AG04449 (cell line): ENCODE measurements at places on chromosomes 5 and 9.

DNA sequence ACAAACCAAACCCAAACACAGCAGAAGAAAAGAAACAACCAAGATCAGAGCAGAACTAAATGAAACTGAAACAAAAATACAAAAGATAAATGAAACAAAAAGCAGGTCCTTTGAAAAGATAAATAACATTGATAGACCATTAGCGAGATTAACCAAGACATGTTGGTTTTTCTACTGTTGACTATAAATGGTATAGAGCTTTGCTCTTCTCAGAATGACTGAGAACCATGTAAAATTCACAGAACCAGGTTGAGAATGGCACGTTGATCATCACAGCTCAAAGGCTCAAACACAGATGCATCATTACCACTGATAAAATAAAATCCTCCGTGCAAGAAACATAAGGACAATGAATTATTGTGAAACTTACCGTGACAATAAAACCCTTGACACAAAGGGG, 105.2 kb downstream of the MARCHF11 start:
- DNase-seq, result no peak

- DNase-seq, result no peak
Observed at GRCh38 chr9:105993921-105994715, 299.8 kb downstream of the TMEM38B start.

DNA sequence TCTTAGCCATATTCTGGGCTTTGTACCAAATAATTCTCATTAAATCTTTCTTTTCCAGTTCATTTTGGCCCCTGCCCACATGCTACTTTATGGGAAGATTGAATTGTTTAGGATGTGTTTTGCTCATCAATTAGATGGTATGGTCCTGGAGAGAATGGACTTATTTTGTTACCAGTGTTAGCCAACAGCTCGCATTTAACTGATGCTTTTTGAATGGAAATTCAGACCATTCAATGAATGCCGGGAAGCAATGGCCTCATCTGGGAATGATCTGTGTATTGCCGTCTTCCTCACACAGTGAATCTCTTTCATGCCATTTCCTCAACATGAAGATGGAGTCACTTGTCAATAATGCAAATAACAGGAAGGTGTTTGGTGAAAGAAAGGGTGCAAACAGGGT, 370.6 kb upstream of the PIK3R1 start:
- DNase-seq, result no peak

- no peak for DNase-seq
Observed at GRCh38 chr9:17839776-17840175, 260.9 kb downstream of the SH3GL2 start.

DNA sequence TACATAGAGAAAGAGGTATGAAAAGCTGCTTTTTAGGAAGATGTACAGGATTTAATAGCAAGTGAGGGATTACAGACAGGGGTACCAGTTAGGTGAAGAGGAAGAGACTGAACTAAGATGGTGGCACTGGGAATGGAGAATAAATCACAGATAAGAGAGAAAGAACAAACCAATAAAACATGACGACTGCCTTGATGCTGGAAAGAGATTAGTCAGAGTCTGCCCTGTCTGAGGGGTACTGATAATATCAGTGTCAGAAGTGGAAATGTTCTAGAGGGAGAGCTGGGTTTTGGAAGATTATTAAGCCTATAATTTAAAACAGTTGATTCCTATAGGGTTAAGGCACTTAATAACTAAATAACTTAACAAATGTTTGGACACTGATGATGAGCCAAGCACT, 77.7 kb downstream of the NR2F1 start:
- DNase-seq, result no peak

DNA sequence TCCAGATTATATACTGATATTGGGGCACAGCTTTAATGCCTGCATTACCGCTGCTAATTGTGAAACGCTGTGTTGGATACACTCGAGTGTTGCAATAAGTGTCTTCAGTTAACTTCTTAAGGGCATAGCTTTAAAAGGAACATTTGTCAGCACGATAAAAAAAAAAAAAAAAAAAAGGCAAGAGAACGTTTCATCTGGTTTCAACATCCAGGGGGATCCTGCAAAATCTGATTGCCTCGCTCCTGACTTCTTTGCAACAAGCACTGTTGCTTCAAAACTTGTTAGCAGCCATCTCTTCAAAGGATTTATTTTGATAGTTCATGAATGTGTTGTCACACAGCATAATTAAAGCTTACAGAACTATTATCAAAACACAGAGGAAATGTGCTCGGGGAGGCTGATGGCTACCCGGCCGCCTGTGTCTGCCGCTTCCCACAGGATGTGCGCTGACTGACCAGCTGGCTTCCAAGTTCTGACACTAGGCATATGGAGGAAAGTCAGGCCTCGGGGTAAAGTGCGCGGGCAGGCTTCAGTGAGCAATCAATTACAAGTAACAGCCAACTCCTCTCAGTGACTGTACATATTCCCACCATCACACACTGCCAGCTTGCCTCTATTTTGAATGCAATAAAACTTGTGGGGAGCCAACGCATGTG, 77.7 kb downstream of the EBF1 start:
- no peak for DNase-seq

DNA sequence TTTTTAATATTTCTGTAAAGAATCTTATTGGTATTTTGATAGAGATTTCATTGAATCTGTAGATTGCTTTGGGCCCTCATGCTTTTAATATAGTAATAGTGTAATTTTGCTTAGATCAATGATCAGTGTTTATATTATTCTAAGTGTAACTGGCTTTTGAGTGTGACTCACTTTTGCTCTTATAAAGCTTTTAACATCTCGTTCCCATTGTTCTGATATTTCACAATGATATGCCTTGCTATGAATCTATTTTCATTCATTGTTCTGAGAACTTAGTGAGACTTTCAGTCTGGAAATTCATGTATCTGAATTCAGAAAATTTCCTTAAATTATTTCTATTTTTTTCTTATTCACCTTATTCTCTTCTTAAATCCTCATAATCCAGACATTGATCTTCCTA, 13.5 kb upstream of the MAMDC2 start:
- no peak for DNase-seq

DNA sequence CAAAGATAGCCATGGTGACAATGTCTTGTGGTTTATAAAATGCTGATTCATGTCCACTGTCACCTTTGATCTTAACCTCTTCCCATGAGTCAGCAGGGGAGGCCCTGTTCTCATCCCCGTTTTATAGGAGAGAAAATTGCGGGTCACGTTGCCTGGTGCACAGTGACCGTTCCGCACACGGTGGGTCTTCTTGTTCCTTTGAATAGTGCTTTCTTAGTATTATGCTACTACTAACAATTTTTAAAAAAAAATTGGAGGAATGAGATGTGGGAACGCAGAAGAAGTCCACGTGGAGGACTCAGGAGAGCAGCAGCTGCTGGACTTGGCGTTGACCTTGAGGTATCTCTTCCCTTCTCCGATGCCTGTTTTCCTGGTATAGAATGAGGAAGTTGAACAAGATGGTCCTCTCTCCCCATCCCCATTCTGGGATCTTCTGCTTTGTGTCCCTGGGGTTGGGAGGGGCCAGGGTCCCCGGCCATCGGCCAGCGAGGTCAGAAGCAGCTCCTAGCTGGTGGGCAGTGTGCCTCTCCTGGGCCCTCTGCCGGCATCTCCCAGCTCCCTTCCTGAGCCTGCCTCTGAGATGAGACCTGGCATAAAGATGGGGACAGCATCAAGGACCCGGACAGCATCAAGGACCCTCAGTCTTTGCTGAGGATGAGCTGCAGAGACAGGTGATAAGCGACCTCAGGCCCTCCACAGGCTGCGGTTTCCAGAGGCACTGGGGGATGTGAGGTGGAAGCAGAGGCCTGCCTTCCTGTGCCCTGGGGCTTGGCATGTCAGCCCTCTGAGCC, 143.9 kb downstream of the C9orf50 start:
- no peak for DNase-seq

DNA sequence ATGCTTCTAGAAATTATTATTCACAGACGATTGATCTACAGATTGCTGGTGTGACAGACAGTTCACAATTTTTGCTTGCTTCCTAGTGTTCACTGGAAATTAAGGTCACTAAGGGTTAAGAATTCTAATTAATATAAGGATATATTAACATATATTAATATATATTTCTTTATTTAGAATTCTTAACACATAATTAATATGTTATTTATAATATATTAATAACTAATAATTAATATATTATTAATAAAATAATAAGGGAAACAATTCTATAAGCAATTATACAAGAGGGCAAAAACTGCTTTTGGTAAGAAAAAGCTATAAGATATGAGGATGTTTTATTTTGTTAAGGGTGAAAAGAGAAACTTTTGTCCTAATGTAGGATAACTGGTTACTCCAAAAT, 56.3 kb downstream of the PDE6A start:
- DNase-seq, result no peak

GRCh38 chr5:14115323-14115895, 27.7 kb upstream of the TRIO start:
- DNase-seq, result no peak

GRCh38 chr5:35815089-35815936, 41.4 kb upstream of the IL7R start:
- no peak for DNase-seq

- DNase-seq, result no peak
Observed at GRCh38 chr5:151126199-151126645, 31.4 kb downstream of the ANXA6 start.

GRCh38 chr5:1636981-1637638, 113.3 kb upstream of the LPCAT1 start:
- no peak for DNase-seq

DNA sequence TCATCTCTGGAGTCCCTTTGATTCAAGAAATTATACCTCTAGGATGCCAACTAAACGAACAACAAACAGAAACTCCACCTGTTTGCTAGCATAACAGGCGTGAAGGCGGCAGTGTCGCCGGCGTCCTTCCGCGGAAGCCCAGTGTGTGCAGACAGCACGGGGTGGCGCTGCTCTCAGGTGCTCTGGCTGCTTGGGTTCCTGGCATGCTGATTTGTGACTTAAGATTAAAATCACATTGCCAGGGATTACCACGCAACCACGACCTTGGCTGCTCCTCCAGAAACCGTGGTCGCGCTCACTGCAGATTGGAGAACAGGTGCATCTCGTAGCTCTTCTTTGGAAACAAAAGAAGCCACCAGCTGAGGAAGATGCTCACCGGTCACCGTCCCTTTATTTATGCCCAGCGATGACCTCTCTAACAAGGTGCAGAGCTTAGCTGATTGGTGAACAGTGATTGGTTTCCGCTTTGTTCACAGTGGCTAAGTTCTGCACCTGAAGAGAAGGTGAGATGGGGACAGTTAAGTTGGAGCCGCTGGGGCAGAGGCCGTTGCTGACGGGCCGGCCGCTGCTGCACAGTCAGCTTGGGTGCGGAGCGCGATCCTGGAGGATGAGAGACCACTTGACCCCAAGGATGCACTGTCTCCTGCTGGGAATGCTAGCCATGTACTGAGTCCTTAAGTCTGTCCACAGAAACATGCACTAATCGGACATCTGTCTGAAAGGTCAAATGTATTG, 232.3 kb downstream of the FANCC start:
- DNase-seq, result no peak

- no peak for DNase-seq
Observed at GRCh38 chr9:111715471-111715870, 54.1 kb downstream of the GNG10 start.

DNA sequence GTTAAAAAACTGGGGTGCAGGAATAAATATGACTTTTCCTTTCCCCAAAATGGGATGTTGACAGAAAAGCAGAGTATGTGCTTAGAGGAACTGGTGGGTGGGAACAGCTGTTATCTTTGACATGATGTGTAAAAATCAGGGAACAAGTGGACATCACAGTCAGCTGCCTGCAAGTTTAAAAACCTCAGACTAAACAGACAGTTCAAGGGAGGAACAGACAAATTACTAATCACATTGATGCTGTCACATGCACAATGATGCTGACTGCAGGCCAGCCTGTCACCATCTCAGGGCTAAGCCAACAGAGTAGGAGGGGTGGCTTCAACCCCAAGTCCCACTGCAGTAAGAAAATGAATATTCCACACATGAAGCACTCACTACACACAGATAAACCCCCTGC, 38.2 kb upstream of the UBAP2 start:
- DNase-seq, result no peak

GRCh38 chr9:131273856-131274673, 2.2 kb downstream of the FAM78A start:
- no peak for DNase-seq

DNA sequence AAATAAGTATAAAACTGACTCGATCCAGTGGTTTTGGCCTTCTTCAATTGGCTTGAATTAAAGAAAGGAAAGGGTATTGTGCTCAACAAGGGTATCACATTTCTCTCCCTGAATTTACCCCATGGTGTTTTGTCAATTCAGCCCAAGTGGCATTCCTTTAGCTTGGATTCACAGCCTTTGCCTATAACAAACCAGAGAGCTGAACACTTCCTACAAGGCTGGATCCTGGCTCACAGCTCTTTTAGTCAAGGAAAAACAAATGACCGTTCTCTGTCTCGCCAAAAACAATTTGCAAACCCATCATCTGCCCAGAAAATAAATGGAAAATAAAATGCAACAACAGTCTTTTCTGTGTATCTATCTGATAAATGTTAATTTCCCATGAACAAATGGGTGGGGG, 5.7 kb downstream of the ZNF366 start:
- DNase-seq, result no peak

DNA sequence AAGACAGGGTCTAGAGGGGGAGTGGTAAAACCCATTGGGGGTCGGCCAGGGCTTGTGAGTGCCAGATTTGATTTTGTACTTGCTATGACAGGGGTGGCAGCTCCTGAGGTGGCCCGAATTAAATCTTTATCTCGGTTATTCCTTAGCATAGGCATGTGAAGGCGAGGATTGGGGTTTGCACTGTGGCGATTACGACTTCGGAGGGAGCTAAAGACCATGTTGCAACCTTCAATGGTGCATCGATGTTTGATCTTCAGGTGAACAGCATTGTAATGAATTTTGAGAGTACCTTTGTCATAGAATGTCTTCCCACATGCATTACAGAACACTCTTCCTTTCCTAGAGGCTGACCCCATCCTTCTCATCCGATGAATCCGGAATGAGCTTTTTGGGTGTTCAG, 433.9 kb downstream of the BNC2 start:
- DNase-seq, result no peak

DNA sequence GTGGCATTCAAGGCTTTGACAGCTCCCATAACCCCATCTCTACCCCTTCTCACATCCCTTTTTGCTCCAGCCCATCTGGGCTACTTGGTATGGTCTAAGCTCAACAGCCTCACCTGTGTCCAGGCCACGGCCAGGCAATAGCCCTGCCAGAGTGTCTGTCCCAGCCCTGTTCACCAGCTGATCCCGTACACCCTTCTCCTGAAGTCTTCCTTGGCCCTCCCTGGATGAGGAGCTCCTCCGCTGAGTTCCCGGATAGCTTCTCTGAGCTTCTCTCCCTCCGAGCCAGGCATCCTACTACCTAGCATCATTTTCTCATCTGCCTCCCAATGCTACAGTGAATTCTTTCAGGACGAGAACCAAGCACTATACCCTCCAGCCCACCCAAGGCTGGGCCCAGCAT, 208.2 kb downstream of the DAB2IP start:
- no peak for DNase-seq

DNA sequence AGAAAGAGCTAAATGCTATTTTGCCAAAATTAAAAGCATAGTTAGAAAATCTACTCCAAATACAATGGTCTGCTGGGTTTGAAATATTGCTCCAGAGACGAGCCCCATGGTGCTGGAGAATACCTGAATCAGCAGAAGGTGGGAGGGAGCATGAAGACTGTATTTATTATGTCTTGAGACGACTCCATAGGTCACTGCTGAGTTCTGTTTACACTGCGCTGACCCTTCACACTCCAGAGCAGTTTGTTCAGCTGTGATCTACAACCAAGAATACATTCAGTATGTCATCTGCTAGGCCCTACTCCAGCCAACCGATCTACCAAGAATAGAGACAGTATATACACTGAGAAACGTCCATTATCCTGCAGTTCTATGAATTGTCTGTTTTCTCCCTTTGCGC, 150.5 kb downstream of the TLE1 start:
- DNase-seq, result no peak
